DMS53 (cell line): ENCODE measurements at places on chromosomes 3 and 15.

DNA sequence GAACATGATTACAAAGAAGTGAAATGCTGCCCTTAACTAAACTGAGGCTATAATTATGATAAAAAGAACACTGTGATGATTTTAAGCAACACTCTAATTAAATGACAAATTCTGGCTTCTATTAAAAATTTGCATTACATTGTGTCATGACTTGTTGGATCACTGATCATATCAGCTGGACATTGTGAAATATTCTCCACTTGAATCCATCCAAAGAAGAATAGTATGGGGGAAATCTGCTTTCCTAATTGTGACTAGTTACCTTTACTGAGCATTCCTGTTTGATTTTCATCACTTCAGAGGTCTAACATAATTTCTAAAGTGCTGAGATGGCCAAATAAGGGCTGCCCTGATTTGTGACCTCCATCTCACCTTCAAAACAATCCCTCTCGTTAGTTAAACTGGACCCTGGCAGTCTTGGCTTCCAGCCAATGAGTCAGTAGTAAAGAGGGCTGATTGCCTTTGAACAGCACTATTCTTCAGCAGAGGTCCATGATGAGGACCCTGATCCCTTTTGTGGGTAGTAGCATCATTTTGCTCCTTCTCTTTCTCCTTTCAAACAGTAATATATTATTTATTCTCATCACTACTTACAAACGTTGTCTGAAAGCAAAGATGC is 53.5 kb upstream of the LEKR1 start:
- peak; percentile 21 for DNase-seq

DNA sequence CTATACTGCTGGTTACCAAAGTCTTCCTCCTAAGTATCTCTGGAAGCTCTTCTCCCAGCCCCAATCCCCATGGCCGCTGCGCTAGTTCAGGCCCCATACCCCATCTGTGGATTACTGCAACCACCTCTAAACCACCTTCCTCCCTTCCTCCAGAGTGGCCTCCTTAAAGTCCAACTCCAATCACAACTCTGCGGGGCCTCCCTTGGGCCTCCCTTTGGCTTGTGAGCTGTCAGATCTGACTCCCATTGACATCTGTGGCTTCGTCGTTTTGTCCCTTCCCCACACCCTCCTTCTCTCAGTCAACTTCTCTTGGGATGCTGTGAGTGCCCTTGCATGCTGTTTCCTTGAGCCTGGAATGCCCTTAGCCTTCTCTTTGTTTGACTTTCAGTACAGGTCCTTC is 9.3 kb upstream of the HRH1 start:
- no peak for DNase-seq

- no peak for DNase-seq
Observed at GRCh38 chr15:65695081-65695480, 73.3 kb downstream of the SLC24A1 start.

- DNase-seq, result no peak
Observed at GRCh38 chr15:61115241-61115640, 113.9 kb downstream of the RORA start.

DNA sequence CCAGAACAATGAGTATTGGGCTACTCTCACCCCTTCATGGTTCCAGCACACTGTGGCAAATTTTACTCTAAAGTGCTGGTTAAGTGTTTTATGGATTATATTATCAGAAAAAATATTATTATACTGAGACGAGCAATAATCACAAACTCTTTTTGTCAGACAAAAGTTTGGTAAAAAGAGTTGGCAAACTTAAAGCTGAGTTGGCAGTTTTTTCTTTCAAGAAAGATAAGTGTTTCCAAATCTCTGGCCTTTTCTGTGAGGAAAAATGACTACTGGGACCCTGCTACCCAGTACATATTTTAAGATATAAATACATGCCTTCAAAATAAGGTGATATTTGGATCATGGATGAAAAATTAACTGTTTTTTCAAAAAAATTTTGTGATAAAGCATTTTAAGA is 471.5 kb upstream of the IL12A start:
- DNase-seq, result no peak

GRCh38 chr15:33581032-33581431 is 270.3 kb downstream of the RYR3 start:
- no peak for DNase-seq

GRCh38 chr3:71681224-71681668 is 44.0 kb downstream of the EIF4E3 start:
- DNase-seq, result no peak

GRCh38 chr3:149608987-149609386 is 48.8 kb downstream of the WWTR1 start:
- no peak for DNase-seq

GRCh38 chr3:30704931-30705890 is 98.8 kb downstream of the TGFBR2 start:
- no peak for DNase-seq

DNA sequence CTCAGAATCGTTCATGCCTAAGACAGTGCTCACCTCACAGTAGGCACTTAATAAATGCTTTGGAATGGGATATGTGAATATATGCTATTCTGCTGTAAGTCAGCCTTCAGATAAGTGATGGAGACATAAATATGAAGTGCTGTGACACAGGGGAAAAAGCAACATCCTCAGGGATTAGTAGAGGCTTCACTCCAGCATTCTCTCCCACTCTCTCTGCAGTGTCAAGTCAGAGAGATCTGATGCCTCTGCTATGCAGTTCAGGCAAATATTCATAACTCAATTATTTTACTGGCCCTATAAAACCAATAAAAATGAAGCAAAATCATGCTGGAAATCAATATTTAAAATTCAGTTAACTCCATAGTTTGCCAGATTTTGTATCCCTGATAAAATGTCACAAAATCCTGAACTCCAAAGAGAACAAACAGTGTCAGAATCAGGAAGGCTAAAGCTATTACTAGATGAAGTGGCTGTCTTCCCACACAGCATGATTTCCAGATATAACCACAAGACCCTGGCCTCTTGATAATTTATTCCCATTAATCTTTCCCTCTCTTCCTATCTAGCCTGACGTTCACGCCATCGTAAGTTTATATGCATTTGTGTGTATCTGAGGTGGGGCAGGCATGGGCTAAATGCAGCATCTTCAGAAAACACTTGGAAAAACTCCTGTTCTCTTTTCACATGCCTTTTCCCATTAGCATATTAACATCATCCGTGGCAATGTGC is 278.9 kb upstream of the ATP11B start:
- DNase-seq, result no peak

DNA sequence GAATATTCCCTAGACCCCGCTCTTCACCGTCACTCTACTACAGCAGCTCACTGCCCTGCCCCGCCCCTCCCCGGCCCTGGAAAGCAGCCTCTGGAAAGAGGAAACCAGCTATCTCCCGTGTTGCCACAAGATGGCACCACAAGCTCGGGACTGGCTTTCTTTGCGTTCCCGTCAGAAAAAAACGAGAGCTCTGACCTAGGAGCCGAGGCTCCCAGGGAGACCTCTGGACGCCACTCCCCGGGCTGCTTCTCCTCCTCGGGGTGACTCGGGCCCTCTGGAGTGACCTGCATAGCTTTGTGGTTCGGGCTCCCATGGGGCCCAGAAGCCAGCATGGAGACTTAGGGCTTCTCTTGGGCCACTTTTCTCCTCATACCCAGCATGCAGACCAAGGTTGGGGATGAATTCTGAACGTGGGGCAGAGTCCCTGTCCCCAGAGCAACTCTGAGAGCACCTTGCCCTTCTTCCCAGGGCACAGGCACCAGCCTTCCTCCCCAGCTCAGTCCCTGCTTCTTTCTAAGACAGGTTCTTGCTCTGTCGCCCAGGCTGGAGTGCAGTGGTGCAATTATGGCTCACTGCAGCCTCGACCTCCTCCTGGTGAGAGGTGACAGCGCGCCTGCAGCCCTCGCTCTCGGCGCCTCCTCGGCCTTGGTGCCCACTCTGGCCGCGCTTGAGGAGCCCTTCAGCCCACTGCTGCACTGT is 19.0 kb downstream of the STOML1 start:
- DNase-seq, result peak; percentile 89

DNA sequence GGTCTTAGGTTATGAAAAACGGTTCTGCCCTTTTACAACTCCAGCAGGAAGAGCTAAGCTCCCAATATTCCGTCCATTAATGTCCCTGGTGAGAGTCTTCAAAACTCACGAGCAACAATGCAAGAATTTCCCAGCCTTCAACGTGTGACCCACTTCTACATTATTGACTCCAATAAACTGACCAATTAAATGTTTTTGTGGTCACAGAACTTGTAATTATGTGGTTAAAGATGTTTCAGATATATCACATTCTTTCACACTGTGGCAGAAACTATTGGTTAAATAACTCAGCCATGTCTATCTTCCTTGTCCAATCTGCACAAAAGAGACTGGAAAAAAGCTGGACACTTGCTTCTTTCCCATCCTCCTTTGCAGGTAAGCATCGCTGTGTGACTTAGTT is 286.6 kb upstream of the ADAMTS9 start:
- no peak for DNase-seq

GRCh38 chr3:23488618-23489017 is 285.5 kb downstream of the UBE2E2 start:
- DNase-seq, result no peak

- DNase-seq, result no peak
Observed at GRCh38 chr3:18252578-18252977, 172.6 kb downstream of the SATB1 start.

DNA sequence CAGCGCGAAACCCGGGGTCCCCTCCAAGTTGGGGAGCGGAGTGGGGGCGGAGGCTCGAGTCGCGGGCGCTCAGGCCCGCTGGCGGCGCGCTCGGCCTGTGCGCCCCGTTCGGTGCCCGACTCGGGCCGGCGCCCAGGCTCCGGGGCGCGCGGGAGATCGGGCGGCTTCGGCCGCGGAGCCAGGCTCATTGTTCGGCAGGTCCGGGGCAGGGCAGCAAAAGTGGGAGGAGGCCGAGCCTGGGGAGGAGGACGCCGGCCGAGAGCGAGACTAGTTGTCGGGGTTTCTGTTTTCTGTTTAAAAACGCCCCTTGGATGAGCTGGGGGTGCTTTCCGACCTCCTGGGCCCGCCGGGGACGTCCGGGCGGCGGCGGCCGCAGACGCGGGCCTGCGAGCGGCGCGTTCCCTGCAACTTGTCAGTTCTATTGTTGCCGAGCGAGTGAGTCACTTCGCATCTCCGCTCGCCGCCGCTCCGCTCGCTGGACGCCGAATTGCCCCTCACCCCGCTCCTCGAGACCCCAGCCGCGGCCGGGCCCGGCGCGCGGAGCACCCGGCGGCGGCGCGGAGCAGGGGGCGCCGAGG is 676 bp downstream of the TCF12 start:
- peak; percentile 80 for DNase-seq

DNA sequence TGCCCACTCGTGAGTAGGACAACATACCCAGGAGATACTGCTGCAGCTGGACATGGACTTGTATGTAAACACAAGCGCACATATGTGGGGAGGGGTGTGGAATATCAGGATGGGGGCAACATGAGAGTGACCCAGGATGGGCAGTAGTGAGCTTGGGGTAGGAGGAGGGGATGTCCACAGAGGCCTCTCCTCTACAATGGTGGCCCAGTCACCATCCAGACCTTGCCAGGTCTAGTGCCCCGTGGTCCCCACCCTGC is 266 bp upstream of the ZBTB47 start:
- no peak for DNase-seq

DNA sequence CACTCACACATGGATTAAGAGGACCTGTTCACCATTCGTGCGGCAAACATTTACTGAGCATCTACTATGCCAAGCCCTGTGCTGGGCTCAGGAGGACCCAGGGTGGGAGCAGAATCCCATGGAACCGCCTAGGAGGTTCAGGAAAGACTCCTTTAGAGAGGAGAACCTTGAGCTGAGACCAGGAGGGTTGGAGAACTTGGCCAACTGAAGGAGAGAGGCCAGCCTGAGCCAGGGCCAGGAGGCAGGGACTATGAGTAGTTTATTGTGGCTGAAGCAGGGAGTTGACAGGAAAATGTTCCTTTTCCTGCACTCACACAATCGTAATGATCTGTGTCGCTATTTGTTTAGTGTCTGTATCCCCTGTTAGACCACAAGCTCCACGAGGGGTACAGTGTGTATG is 71.3 kb downstream of the SLC30A4 start:
- no peak for DNase-seq

GRCh38 chr15:61380270-61380669 is 151.2 kb upstream of the RORA start:
- DNase-seq, result no peak
